ENCODE measurements at places on chromosomes 16 and 17. TPM values are rescaled to one million over a fixed set of nuclear protein-coding genes. Genes with fewer than 3 reads are reported as not detected.

COPZ2 gene
- 17.3 TPM for total RNA-seq

MVD gene
- total RNA-seq: 154 TPM

AATK gene
- total RNA-seq: 0.56 TPM

RNF222 gene
- 10.8 TPM for total RNA-seq

TBC1D3K gene
- total RNA-seq: not detected

OSGIN1 gene
- total RNA-seq: 5.6 TPM

KRTAP1-3 gene
- not detected for total RNA-seq

SMIM5 gene
- total RNA-seq: 10.1 TPM

PRSS8 gene
- total RNA-seq: 59.3 TPM

TBC1D3 gene
- not detected for total RNA-seq

FBXO39 gene
- total RNA-seq: 0.68 TPM

All from esophagus mucosa (tissue), 1 donor.